ENCODE measurements at places on chromosomes 7 and 10.

DNA sequence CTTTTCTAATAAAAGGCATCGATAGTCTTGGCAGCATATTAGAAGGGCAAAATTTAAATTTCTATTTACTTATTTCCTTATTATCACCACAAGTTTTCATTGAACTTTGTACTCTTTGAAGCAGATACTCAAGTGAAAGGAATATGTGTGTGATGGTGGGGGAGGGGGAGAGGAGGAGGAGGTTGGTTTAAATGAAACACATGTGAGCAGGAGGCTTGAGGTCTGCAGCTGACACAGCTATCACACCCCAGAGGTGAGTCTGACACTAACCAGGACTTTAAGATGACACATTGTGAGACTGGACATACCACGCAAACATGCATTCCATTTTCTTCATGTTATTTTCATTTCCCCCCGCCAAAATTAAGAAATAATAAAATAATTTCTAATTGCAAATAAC lies 63.3 kb downstream of the CTTNBP2 start:
- no peak for DNase-seq

DNA sequence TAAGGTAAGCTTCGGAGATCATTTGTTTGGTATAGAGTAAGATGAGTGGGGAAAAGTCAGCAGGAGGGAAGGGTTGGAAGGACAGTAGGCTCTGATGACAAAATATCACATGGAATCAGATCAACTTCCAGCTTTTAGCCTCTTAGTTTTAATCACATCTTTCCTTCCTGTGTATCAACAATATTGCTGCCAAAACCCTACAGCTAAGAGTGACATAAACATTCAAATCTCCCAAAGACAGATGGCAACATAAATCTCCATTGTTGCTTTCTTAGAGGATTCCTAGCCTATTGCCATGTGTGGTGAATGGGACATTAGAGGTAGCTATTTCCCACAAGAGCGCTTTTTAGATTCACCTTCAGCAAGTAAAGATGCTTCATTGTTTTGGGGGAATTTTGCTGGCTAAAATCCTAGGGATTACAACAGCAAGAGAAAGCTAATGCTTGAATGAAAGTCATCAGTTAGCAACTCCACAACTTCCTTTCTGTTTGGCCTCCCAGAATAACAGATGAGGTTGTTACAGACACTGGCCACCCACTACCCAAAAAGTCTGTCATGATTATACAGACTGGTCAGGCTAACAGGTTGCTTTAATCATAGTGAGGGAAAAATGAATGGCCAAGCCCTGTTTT lies 35.2 kb upstream of the FZD1 start:
- no peak for DNase-seq

GRCh38 chr7:126988022-126988421 lies 264.7 kb downstream of the GRM8 start:
- DNase-seq, result no peak

- DNase-seq, result no peak
These were observed 96.9 kb upstream of the HABP2 start for GRCh38 chr10:113455947-113456346.

DNA sequence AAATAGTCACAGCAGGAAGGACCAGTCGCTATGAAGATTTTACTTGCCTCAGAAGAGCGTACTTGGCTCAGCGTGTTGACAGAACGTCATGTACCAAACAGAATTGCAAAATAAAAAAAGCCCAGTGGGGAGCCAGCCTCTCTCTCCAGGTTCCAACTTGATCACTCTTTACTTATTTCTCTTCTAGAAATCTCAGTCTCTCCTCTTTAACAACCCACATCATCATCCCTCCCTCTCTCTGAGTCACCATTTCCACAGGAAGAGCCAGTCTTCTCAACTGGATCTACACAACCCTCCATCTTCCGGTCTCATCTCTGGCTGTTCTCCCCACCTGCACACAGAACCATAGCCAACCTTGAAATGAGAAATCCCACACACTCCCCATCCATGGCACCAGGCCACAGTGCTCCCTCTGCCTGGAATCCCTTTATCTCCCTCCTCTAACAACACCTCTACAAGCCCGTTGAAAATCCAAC lies 718.3 kb downstream of the GRID1 start:
- no peak for DNase-seq

DNA sequence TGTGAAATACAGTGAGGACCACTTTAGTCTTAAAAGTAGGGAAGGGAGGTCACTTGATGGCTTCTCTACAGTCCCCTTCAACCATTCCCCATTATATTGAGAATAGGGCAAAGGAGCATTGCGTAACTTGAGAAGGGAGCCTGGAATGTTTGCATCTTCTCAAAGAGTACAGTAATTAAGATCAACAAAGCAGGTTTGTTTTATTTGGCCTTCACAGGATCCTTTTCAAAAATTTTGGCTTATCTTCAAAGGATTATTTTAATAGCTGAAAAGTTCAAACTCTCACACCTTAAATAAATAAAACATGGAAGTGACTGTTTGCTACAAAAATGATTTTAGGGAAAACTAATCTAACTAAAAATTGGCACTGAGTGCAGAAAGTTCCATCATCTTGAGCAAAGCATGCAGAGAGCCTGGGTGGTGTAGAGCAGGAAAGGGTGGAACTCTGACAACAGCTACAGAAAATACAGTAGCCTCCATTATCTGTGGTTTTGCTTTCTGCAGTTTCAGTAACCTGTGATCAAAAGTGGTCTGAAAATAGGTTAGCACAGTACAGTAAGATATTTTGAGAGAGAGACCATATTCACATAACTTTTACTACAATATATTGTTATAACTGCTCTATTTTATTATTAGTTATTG lies 214.0 kb downstream of the MDFIC start:
- DNase-seq, result no peak

DNA sequence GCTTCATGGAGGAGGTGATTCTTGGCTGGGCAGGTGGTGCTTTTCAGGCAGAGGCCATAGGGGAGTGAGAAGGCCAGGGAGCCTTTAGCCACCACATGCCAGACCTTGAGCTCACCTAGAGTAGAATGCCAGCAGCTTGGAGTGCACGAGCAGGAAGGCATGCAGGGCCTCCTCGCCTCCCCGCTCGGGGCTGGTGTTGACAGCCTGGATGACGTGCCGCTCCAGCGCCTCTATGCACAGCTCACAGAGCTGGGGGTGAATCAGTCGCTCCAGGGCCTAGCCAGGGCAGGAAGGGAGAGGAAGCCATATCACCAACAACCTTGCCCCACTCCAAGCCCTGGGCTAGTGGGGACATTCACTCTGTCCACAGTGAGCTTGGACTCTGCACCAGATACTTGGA lies 15.7 kb downstream of the HPS1 start:
- DNase-seq, result no peak

DNA sequence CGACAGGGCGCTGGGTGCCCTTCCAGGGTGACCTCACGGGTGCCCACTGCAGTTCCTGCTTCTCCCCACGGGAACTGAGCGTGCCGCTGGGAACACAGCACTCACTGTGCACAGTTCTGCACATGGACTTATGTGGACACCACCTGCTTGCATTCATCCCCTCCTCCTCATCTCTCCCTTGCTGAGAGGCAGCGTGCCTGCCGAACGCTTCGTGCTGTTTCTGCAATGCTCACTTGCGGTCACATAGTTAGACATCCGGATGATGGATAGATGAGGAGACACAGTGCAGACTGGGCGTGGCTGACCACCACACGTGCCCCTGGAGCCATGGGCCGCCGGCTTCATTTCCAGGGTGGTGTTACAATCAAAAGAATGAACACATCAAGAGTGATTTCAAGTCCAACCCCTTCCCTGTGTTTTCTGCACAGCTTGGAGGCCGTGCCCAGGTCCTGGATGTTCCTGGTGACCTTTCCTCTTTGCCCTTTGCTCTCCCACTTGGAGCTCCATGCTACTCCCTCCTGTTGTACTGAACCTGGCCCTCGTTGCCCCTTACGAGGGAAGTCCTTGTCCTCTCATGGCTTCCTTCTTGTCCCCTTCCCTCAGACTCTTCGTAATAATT lies 119.4 kb downstream of the VIPR2 start:
- no peak for DNase-seq

GRCh38 chr7:15836651-15837050 lies 150.2 kb upstream of the MEOX2 start:
- DNase-seq, result no peak

GRCh38 chr10:52376694-52377354 lies 62.7 kb downstream of the DKK1 start:
- DNase-seq, result no peak

GRCh38 chr7:95501261-95501832 lies 15.6 kb downstream of the ASB4 start:
- no peak for DNase-seq

DNA sequence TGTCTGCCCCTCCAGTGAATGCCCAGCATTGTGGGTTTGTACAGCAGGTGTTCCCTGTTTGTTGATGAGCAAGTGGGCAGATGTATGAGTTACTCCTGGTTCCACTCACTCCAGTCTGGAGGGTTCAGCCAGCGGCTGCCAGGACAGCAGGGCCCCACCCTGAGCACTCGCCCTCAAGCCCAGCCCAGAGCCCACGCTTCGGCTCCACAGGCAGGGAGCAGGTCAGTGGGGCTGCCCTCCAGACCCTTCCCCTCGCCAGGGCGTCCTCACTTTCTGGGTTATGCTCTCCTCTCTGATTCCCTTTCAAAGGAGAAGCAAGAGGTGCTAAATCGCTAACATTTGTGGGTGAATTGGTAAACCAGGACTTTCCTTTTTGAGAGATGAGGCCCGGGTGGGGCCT lies 4.8 kb upstream of the VIPR2 start:
- no peak for DNase-seq

DNA sequence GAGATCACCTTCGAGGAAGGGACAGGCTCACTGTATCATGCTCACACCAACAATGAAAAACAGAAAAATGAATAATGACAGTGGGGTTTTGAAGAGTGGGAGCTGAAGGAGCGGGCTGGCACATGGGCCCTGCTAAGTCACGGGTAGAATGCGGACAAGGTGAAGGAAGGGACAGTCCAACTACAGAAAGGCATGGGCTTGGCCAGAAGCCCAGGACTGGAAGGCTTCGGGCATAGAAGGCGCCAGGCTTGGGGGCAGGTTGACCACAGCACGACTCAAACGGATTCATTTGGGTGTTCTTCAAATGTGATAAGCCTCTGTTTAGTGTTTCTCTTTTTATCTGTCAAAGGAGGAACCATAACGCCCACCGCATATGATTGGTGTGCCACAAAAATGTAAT lies 509.5 kb downstream of the CCSER2 start:
- DNase-seq, result no peak

DNA sequence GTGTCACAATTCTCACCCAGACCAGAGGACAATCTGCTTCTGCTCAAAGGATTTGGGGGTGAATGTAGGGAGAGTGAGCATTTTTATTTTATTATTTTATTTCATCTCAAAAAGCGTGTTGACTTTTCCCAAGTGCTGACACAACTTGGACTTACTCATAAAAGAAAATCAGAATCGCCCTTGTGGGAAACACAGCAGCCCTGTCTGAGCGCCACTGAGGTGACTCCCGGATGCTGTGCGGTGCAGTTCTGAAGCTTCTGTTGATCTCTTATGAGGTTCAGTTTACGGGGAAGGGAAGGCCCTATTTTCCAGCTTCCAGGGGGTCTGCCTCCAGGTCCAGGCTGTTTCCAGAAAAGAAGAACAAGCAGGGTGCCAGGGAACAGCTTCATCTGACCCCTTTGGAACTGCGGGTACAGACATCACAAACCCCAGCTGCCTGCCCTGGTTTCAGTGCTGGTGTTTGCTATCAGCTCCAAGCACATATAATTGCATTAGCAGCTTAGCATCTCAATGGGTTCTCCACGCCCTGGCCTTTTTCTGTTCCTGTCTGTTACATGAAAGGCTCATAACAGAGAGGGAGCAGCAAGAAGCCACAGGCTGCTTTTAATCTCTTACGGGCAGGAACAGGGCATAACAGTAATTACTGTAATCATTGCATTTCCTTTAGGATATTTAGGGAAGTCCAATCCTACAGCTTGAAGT lies 52.4 kb downstream of the PARP12 start:
- no peak for DNase-seq

GRCh38 chr7:27169658-27170425 lies 4.3 kb downstream of the HOXA10 start:
- no peak for DNase-seq

DNA sequence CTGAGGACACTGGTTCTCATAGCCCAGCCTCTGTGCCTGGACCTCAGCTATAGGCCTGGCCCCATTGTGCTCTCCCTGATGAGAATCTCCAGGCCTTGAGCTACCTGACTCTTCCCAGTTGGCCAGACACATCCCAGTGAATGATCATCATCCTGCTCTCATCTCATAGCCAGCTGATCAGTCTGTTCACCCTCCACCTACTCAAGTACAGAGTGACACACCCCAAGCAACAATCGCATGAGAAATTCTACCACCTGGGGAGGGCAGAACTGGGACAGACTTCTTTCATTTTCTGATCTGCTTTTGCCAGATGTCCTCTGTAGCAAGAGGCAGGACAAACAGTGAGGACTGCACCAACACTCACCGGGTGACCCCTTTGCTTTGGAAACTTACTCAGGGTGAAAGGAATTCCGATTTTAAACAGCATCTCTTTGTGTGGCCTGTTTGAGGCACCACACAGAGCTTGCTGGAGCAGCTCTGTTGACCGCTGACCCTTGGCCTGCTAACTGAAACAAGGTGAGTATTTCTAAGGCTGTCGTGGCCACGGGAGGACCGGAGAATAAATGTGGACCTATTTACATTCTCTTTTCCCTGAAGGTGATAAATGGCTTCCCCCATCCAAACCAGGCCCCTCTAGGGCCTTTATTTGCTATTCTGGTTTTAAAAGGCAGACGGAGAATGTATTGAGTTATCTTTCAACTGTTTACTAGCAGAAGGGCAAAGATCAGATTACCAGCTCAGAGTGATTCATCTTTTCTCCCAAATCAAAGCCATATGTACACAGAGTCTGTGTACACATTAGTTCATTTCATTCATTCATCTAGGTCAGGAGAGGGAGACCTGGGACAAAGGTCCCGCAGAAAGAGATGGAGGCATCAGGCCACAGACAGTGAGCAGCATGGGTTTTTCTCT lies 181.4 kb upstream of the TNS3 start:
- no peak for DNase-seq

DNA sequence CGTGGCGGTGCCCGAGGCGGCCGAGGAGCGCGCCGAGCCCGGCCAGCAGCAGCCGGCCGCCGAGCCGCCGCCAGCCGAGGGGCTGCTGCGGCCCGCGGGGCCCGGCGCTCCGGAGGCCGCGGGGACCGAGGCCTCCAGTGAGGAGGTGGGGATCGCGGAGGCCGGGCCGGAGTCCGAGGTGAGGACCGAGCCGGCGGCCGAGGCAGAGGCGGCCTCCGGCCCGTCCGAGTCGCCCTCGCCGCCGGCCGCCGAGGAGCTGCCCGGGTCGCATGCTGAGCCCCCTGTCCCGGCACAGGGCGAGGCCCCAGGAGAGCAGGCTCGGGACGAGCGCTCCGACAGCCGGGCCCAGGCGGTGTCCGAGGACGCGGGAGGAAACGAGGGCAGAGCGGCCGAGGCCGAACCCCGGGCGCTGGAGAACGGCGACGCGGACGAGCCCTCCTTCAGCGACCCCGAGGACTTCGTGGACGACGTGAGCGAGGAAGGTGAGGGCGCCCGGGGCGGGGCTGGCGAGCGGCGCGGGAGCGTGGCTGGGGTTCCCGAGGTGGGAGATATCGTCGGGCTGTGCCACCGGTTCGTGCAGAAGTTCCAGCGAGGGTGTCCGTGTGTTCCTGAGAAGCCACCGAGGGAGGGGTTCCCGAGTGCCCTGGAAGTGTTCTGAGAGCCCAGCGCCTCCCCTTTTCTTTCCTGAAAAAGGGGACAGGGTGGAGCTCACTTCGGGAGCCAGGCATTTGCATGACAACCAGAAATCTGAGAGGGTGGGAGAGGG lies 495 bp downstream of the EIF3B start:
- no peak for DNase-seq

GRCh38 chr7:87204933-87205332 lies 14.6 kb downstream of the TMEM243 start:
- DNase-seq, result no peak

GRCh38 chr7:135678612-135679575 lies 16.6 kb downstream of the STMP1 start:
- no peak for DNase-seq
